Fibroblast of skin of right biceps (primary cell): ENCODE measurements at places on chromosomes 11 and 22.

DNA sequence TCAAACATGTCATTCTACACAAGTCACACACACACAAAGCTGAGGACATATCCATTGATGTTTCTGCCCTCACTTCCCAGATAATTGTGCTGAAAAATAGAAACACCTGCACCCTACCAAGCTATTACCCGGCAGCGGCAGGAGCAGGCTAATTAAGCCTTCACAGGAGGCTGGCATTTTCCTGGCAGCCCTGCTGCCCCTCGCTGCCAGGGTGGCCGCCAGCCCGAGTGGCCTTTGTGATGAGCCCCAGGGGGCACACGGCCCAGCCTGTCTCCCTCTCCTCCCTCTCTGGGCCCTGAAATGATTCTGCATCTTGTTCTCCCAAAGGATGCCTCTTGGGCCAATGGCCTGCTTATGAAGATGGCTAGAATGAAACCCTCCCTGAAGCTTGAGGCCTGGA lies 76.2 kb upstream of the TP53I11 start:
- no peak for DNase-seq

- DNase-seq: no peak
Observed at GRCh38 chr22:25131198-25131887, 68.3 kb upstream of the CRYBB3 start.

- DNase-seq: no peak
Observed at GRCh38 chr22:28989912-28990311, 71.7 kb downstream of the C22orf31 start.

- no peak for DNase-seq
Observed at GRCh38 chr11:88042238-88042637, 133.0 kb downstream of the RAB38 start.

DNA sequence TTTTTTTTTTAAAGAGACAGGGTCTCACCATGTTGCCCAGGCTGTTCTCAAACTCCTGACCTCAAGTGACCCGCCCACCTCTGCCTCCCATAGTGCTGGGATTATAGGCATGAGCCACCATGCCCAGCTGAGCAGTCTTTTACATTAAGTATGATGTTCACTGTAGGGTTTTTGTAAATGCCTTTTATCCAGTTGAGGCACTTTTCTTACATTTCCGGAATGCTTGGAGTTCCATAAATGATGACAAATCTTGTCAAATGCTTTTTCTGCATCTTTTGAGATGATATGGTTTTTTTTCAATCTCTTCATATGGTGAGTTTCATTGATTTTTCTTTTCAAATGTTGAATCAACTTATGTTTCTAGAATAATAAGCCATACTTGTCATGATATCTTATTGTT lies 29.4 kb upstream of the CTTN start:
- DNase-seq: peak; percentile 16

DNA sequence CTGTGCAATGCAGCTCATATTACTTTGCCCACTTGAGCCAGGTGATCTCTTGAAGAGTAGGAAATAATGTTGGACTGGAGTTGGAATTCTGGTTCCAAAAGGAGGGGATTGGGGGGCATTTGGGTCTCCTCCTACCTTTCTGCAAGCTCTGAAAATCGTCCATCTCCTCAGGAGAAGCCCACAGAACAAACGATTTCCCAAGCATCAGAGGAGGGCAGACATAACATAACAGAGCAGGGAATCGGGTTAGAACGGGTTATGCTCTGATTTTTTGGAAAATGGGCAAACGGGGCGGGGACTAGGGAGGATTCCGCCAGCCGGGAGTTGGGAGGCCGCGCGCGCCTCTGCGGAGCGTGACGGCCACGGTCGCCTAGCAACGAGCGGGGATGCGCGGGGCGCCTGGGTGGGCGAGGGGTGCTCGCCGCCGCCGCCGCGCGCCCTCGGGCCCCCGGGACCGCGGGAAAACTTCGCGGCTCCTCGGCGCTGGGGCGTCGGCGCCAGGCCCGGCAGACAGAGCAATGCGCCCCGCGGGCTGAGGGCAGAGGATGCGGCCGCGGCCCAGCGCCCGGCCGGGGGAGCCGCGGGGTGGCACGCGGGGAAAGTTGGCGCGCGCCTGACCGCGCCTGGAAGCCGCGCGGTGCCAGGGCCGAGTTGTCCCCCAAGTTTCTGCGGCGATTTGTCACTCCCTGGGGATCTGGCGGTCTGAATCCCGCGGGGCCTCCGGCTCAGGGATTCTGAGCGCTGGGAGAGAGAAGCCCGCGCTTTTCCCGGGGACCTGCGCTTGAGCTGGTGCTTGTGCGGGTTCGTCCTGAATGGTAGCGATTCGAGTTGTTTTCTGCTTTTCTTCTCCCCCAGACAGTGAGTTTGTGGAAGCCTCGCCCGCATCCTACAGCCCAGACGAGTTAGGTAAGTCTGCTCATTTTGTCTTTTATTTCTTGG lies 27.8 kb upstream of the AMOTL1 start:
- peak; percentile 41 for DNase-seq

GRCh38 chr22:24969560-24970301 lies 17.2 kb downstream of the KIAA1671 start:
- DNase-seq: peak; percentile 14

GRCh38 chr11:32062540-32062939 lies 28.3 kb upstream of the RCN1 start:
- no peak for DNase-seq

DNA sequence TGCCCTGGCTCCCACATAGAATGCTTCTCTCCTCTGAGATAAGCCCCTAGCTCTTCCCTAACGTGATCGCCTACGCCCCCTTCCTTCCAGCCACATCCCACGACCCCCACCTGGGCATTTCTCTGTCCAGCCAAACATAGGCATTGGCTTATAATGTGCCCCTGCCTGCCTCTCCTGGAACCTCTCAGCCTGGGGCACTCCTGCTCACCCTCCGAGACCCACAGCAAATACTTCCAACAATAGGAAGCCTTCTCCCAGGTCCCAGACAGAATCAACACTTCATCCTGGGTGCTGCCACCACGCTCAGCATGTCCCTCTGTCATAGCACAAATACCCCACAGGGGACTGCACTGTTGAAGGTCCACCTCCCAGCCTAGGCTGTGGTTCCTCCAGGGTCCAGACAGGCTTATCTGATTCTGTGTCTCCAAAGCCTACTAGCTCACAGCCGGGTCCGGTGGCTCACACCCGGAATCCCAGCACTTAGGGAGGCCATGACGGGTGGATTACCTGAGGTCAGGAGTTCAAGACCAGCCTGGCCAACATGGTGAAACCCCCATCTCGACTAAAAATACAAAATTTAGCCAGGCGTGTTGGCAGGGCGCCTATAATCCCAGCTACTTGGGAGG lies 24.2 kb upstream of the TMPRSS4 start:
- no peak for DNase-seq

DNA sequence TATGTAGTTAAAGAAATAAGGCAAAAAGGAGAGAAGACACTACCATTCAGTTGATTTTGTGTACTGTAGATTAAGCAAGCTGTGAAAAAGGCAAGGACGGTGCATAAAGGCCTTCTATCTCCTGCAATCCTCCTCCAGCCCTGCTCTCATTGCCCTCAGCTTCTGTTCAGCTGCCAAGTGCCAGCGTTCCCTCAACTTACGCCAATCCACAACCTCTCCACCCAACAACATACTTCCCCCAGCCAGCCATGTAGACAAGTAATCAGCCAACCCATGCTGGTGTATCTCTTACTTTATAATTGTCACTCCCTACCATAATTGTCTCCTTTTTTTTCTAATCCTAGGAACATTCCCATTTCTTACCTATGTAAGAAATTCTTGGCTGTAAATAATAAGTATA lies 30.1 kb upstream of the ANO5 start:
- DNase-seq: no peak

GRCh38 chr11:130692220-130692619 lies 224.1 kb downstream of the SNX19 start:
- no peak for DNase-seq

DNA sequence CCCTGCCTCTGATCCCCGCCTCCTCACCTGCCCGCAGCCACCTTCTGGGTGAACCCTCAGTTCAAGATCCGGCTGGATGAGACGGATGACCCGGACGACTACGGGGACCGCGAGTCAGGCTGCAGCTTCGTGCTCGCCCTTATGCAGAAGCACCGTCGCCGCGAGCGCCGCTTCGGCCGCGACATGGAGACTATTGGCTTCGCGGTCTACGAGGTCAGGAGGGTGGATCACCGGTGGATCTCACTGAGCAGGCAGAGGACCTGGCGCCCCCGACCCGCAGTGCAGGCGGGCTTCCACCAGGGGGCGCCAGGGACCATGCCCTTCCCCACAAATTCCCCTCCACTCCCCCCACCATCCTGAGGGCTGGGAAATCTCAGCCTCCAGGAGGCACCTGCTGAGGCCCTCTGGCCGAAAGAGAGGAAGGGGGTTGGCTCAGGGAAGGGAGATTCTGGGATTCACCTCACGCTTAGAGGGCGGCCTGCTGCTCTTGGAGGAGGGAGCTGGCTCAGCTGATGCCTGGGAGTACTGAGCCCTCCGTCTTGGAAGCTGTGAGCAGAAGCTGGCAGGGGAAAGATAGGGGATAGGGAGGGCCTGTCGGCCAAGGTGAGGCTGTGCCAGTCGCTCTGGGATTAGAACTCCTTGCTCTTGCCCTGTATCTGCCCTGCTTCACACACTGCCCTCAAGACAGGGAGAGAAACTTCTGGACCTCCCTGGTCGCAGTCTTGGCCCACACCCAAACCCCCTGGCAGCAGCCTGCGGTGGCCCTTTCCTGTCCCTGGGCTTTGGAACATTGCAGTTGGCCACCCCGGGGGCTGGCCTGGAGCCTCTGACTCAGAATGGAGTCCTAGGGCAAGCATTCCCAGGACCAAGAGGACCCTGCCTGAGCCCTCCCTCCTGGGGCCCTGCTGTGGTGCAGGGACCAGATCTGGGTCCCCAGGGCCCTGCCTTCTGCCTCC lies 23.2 kb downstream of the CAPN1 start:
- peak; percentile 37 for DNase-seq

DNA sequence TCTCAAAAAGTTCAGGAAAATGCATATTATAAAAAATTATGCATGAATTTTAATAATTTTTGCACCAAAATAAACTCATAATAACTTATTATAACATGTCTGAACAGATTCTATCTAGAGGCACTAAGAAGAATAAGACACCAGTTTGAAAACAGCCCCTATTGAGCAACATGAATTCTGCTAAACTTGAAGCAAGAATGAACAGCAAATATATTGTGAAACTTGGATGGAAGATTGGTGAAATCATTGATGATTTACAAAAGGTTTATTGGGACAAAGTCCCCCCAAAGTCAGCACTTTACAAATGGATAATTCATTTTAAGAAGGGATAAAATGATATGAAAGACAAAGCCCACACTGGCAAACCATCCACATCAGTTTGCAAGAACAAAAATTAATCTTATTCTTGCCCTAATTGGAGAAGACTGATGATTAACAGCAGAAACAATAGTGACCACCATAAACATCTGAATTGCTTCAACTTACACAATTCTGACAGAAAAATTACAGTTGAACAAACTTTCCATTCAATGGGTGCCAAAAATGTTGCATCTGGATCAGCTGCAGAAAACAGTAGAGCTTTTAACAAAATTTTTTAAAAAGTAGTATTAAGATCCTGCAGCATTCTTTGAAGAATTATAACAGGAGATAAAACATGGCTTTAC lies 257.5 kb upstream of the FAT3 start:
- no peak for DNase-seq

DNA sequence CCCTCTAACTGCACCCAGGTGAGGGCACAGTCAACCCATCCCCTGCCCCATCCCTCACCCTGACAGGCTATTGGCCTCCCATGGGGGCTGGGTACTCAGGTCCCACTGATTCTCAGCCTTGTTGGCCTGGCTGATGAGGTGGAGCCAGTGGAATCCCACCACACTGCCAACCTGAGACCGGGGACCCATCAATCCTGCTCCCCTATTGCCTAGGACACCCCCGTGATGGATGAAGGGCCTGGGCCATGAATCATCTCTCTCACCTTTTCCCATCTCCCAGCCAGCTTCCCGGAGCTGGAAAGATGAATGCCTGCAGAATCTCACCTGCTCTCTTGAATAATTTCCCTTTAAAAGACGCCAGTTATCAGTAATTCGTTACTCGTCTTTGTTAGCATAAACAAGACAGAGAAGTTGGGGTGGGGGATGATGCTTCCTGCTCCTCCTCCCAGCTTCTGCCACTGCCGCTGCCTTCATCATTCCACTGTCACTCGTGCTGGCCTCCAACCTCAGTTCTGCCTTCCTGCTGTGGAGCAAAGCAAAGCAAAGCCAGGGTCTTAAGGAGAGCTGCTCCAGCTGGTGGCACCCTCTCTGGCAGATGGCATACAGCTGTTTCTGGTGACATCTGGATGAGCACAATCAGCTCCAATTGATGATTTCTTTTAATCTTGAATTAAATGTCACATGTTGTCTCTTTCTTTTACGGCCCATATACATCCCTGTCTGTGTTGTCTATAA lies 204.0 kb upstream of the NECTIN1 start:
- no peak for DNase-seq

GRCh38 chr11:122883646-122883979 lies 1.1 kb downstream of the JHY start:
- DNase-seq: peak; percentile 91

DNA sequence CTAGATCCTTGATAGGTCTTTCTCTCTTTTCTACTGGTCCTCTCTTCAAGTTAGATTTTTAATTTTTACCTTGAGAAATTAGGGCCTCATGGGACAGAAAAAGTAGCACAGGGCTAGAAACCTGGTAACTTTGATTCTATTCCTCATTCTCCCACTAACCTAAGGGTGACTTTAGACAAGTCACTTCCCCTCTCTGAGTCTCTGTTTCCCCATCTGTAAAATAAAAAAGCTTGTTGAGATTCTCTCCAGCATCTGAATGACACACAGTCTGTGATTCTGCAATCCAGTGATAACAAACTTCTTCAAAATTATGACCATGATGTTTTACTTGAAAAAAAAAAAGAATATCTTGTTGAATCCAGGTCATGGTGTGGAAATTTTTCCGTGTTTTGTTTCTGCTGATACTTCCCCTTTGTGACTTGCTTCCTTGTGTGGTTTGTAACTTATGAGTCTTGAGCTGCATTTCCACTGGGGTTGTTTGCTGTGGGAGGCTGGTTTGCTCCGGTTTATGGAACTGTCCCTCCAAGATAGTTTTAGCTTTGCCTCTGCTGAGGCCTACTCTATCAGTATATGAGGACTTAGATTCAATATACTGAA lies 9.8 kb upstream of the MPEG1 start:
- DNase-seq: no peak

- no peak for DNase-seq
Observed at GRCh38 chr22:29218758-29219408, 13.2 kb downstream of the EMID1 start.

DNA sequence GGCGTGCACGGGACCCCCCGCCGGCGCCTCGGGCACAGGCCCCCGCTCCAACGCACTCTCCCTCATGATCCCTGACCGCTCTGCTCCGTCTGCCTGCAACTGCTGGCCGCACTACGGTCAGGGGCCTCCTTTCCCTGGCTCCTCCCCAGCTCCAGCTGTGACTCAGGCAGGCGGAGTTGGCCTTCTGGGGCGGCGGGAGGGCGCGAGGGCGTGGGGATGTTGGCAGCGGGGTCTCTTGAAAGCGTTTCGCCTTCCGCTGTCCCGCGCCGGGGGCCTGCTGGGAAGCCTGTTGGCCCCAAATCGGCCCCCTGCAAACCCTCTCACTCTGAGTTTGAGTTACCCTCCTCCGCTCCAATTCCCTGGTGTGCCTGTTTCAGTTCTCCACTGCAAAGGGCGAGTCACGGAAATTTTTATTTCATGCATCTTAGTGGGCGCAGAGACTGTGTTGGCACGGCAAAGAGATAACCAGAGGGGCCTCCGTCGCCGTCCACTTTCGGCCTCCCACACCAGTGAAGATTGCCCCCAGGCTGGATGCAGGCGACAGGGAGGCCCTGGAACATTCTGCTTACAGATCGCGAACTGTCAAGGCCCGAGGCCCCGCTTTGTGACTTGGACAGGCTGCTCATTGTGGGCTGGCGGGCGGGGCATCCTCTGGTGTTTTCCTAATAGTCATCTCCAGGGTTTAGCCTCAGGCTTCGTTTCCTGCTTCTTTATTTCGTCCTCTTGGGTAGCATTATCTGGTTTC lies at the start of gene CAVIN3:
Gene CAVIN3, minus strand, starts transcription at position 91 of the 745 bp plus-strand sequence. Its CDS starts 25 bp downstream, at position 66.
- peak; percentile 87 for DNase-seq
